Effector memory CD4-positive, alpha-beta T cell (primary cell): ENCODE measurements at places on chromosomes 7 and 10.

DNA sequence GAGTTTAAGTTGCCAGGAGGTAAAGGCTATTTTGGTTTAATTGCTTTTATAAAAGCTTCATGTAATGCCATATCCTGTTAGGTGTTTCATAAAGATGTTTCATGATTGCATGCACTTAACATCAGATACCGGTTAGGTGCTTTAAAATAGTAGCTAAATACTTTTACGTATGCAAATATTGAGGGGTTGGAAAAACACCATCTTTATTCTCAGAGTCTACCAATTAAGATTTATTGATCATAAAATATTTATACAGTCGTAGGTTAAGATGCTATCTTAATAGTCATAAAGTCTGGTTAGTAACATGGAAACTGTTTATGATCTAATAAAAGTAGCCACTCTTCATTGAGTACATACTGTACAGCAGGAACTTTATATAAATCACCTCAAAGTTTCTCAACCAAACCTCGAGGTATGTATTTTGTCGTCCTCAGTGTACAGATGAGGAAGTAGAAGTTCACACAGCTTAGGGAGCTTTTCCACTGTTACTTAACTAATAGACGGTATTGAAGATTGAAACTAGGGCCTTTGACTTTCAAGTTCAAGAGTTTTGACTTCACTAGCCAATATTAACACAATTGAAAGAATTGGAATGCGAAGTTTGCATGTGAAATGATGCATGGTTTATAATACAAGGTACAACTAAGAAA is 897.1 kb downstream of the GATA3 start:
- no peak overlapping the region for H3K27ac ChIP-seq
- DNase-seq, result no peak
- no peaks in the 10 kb centered on the region for H3K36me3 ChIP-seq
- no peak overlapping the region for H3K4me3 ChIP-seq
- no peaks in the 10 kb centered on the region for H3K4me1 ChIP-seq

GRCh38 chr10:123637326-123637880 is 28.8 kb upstream of the GPR26 start:
- no peaks in the 10 kb centered on the region for H3K4me1 ChIP-seq
- no peak for DNase-seq
- H3K36me3 ChIP-seq, result no peaks in the 10 kb centered on the region
- H3K27ac ChIP-seq, result no peak overlapping the region
- no peaks in the 10 kb centered on the region for H3K27me3 ChIP-seq

GRCh38 chr10:114000457-114001010 is 43.1 kb upstream of the ADRB1 start:
- no peak overlapping the region for H3K27ac ChIP-seq
- no peaks in the 10 kb centered on the region for H3K27me3 ChIP-seq
- no peak overlapping the region for H3K4me3 ChIP-seq
- no peaks in the 10 kb centered on the region for H3K4me1 ChIP-seq
- no peaks in the 10 kb centered on the region for H3K36me3 ChIP-seq

- H3K4me3 ChIP-seq, result no peak overlapping the region
- H3K36me3 ChIP-seq, result no peaks in the 10 kb centered on the region
- DNase-seq, result no peak
- no peaks in the 10 kb centered on the region for H3K4me1 ChIP-seq
Measured at GRCh38 chr10:76401006-76401405, 969.6 kb downstream of the LRMDA start.

- no peaks in the 10 kb centered on the region for H3K4me1 ChIP-seq
- H3K4me3 ChIP-seq, result no peak overlapping the region
- H3K27ac ChIP-seq, result no peak overlapping the region
- H3K36me3 ChIP-seq, result no peaks in the 10 kb centered on the region
Measured at GRCh38 chr7:64872351-64873154, 30.5 kb upstream of the ZNF273 start.

- H3K4me3 ChIP-seq, result no peak overlapping the region
- H3K4me1 ChIP-seq, result no peaks in the 10 kb centered on the region
- H3K36me3 ChIP-seq, result no peaks in the 10 kb centered on the region
- no peaks in the 10 kb centered on the region for H3K27me3 ChIP-seq
- DNase-seq, result no peak
Measured at GRCh38 chr7:124566583-124566982, 199.0 kb downstream of the GPR37 start.

DNA sequence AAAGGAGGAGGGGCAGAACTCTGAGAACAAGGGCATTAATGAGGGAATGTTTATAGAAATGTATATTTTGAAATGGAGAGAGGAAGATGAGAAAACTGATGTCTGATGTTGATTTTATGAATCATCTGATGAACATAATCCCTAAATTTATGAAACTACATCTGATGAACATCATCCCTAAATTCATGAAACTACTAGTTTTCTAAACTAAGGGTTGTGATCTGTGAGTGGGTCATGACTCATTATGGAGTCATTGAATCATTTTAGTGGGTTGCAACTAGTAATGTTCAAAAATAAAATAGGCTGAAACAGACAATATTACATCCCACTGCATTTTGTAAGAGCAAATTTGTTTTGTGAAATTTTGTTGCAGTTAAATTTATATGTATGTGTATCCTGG is 442.6 kb upstream of the TEX47 start:
- no peak for DNase-seq
- no peaks in the 10 kb centered on the region for H3K27me3 ChIP-seq
- H3K4me1 ChIP-seq, result no peaks in the 10 kb centered on the region
- no peak overlapping the region for H3K27ac ChIP-seq
- no peak overlapping the region for H3K4me3 ChIP-seq

- no peak for DNase-seq
- no peak overlapping the region for H3K27ac ChIP-seq
- H3K36me3 ChIP-seq, result no peaks in the 10 kb centered on the region
- no peak overlapping the region for H3K4me3 ChIP-seq
- no peaks in the 10 kb centered on the region for H3K27me3 ChIP-seq
Measured at GRCh38 chr10:78985973-78986818, 82.6 kb upstream of the ZMIZ1 start.

DNA sequence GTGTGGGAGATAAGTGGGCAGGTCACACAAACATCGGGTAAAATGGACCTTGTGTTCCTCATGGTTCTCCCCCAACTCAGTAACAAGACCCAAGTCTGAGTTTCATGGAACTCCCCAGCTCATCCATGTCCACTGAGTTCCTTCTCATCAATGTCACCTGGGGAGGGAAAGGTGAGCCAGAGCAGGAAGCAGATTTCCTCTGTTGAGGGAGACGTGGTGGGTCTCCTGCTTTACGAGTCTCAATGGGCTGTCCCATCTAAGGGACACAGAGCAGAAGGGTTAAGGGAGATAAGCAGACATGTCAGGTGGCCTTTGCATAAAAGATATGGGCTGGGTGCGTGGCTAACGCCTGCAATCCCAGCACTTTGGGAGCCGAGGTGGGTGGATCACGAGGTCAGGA is 56.5 kb upstream of the SORCS3 start:
- no peaks in the 10 kb centered on the region for H3K4me1 ChIP-seq
- no peak overlapping the region for H3K4me3 ChIP-seq
- no peak for DNase-seq

DNA sequence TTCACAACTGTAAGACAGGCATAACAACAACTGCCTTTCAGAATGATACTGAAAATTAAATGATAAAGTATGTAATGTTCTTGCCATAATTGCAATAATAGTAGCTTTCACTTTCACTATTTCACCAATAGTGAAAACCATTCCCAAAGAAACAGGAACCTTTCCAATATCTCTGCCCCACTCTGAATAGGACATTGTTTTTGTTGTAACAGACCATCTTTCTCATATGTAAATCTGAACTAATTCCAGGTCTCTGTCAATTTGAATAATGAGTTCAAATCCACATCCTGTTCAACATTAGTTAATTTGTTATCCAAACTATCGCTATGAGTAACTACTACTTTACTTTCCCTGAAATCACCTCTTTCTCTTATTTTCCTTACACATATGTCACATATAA is 148.0 kb downstream of the LRRN3 start:
- no peak overlapping the region for H3K27ac ChIP-seq
- no peaks in the 10 kb centered on the region for H3K4me1 ChIP-seq
- no peak for DNase-seq
- no peaks in the 10 kb centered on the region for H3K36me3 ChIP-seq

GRCh38 chr10:10871352-10871751 is 146.3 kb upstream of the CELF2 start:
- no peak for DNase-seq
- no peak overlapping the region for H3K27ac ChIP-seq
- H3K27me3 ChIP-seq, result no peaks in the 10 kb centered on the region
- no peaks in the 10 kb centered on the region for H3K36me3 ChIP-seq

DNA sequence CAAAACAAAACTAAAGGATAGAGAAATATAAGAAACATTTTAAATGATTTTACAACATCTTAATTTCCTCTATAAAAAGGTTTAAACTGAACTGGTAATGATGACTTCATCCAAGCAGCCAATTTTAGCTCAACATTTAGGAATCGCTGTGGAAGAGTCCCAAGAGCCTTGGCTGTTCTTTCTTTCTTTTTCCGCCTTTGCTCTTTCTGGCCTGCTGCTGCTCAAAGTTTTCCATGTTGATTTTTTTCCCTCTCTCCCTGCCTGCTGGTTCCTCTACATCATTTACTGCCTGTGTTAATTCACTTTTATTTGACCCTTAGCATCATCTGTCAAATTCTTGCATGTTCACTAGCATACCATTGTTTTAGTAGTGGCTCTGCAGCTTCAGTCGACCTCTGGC is 146.9 kb downstream of the EVX1 start:
- no peak overlapping the region for H3K27ac ChIP-seq
- H3K27me3 ChIP-seq, result no peaks in the 10 kb centered on the region
- no peak for DNase-seq
- H3K36me3 ChIP-seq, result no peaks in the 10 kb centered on the region

DNA sequence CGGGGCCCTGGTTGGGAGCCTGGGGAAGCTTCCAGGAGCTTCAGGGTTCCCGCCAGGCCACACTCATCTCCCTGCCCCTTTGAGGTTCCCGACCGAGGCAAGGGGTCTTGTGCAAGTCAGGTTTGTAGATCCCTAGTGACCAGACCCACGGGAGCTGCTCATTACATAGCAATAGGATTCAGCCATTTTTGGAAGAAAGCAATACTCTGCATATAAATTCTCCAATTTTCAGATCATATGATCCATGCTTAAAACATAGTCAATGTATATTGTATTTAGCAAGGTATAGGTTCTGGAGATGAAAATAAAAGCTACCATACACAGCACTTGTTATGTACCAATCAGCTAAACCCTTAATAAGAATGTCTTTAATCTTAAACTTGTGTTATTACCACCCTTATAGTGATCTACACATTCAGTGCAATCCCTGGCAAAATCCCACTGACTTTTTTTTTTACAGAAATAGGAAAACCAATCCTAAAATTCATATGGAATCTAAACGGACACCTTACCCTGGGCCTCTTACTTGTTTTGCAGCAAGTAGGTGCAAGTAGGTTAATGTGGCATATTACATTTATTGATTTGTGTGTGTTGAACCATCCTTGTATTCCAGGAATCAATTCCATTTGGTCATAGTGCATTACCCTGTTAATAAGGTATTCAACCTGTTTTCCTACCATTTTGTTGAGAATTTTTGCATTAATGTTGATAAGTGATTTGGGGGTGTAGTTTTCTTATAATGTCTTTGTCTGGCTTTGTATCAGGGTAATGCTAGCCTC is 13.8 kb upstream of the FKBP9 start:
- H3K4me1 ChIP-seq, result peaks cover 7% of the 10 kb centered on the region
- DNase-seq, result no peak
- H3K27me3 ChIP-seq, result no peaks in the 10 kb centered on the region
- no peak overlapping the region for H3K27ac ChIP-seq

GRCh38 chr7:127652333-127653248 is 597 bp downstream of the SND1 start:
- no peaks in the 10 kb centered on the region for H3K27me3 ChIP-seq
- DNase-seq, result no peak
- H3K36me3 ChIP-seq, result no peaks in the 10 kb centered on the region
- peaks cover 13% of the 10 kb centered on the region for H3K4me1 ChIP-seq

DNA sequence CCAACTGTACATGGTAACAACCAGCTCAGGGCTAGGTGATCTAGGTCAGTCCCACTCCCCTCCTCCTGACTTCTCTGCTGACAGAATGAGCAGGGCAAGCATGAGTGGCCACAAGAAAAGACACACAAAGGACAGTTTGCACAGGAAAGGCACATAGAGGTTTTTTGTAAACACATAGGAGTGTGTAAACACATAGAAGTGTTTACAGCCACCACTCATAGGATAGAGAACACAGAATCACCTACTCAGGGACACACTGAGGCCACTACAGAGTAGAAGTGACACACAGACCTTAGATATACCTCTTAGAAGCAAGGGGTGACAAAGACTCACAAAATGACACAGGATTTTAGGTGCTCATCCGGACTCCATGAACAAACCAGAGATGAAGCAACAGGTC is 19.0 kb downstream of the NUDCD3 start:
- H3K36me3 ChIP-seq, result peaks cover 52% of the 10 kb centered on the region
- no peak for DNase-seq
- H3K27ac ChIP-seq, result no peak overlapping the region

DNA sequence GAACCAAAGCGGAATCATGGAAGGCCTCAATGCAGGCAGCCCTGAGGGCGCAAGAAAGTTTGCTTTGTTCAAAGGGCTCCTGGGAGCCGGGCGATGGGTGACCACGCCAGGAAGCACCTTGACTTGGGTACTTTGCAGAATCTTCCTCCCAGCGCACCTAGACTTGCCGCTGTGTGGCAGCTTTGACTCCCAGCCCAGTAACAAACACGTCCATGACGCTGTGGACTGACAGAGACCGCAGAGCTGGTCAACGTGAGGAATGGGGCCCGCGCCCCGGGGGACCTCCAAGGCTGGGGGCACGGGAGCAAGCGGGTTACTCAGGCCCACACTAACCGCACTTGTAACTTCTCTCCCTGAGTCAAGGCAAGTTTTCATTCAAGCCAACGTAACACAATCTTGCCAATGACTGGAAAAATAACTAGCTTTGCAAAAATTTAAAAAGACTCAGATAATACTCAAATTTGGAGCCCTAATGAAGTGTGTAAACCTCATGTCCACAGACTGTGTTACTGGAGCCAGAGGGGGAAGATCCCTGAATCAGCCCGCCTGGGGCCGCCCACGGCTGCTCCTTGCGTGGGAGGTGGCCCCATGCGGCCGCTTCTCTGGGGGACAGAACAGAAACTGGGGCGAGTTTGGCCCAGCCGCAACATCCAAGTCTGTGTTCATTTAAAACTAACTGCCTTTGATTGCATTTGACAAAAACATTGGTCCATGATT is 130.8 kb downstream of the DNAJB6 start:
- DNase-seq, result no peak
- no peaks in the 10 kb centered on the region for H3K36me3 ChIP-seq
- H3K4me1 ChIP-seq, result peaks cover 20% of the 10 kb centered on the region
- no peak overlapping the region for H3K4me3 ChIP-seq

DNA sequence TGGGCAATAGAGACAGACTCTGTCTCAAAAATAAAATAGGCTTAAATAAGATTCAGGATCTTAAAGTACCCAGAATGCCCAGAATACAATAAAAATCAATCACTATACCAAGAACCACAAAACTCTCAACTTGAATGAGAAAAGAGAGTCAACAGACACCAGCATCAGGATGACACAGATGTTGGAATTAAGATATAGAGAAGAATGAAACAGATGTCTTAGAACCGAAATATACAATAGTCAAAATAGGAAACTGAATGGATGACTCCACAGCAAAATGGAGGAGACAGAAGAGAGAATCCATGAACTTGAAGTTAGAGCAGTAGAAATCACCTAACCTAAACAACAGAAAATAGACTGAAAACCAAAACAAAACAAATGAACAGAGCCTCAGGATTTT is 29.6 kb downstream of the POR start:
- no peak overlapping the region for H3K27ac ChIP-seq
- no peak overlapping the region for H3K4me3 ChIP-seq
- H3K27me3 ChIP-seq, result no peaks in the 10 kb centered on the region
